ENCODE measurements at places on chromosomes 5 and 9. TPM values are rescaled to one million over a fixed set of nuclear protein-coding genes. Genes with fewer than 3 reads are reported as not detected.

DNA sequence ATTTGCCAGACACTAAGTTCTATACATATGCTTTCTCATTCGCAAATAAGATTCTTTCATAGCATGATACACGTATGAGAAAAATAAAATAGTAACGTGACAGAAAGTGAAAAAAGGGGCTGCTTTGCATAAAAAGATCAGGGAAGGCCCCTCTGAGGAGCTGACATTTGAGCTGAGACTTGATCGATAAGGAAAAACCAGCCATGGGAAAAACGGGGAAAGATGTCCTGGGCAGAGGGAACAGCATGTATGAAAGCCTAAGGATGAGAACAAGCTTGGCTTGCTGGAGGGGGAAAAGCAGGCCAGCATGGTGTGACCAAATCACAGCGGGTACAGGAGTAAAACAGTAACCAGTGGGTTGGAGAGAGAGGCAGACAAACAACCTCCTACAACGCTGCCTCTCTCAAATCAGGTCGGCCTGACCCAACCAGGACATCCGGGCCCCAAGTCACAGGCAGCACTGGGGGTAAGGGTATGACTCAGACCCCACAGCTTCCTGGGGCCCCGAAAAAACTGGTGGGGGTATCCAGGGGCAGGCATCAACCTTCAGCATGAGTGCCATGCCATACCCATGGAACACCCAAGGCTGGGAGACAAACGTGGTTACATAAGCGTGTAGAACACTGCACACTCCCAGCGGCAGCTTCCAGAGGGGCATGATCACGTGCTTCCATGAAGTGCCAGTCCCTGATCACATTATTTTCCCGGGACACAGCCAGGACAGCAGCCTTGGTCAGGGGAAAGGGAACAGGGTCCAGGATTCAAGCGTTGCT is 2.2 kb downstream of the TNIP1 start:
- DNase-seq: no peak

DNA sequence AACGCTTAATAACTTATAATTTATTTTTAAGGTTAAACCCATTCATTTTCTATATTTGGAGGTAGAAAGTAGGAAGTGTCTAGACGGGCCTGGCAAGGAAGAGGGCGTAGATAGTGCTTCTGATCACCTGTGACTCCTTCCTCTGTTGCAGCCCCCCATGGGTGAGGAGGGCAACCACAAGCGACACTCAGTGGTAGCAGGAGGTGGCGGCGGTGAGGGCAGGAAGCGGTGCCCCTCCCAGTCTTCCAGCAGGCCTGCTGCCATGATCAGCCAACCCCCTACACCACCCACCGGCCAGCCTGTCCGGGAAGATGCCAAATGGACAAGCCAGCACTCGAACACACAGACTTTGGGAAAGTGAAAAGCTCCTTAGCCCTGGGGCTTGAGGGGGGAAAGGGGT is 36.7 kb downstream of the FAXDC2 start:
- DNase-seq: no peak

GRCh38 chr5:3893527-3893926 is 297.9 kb downstream of the IRX1 start:
- no peak for DNase-seq

DNA sequence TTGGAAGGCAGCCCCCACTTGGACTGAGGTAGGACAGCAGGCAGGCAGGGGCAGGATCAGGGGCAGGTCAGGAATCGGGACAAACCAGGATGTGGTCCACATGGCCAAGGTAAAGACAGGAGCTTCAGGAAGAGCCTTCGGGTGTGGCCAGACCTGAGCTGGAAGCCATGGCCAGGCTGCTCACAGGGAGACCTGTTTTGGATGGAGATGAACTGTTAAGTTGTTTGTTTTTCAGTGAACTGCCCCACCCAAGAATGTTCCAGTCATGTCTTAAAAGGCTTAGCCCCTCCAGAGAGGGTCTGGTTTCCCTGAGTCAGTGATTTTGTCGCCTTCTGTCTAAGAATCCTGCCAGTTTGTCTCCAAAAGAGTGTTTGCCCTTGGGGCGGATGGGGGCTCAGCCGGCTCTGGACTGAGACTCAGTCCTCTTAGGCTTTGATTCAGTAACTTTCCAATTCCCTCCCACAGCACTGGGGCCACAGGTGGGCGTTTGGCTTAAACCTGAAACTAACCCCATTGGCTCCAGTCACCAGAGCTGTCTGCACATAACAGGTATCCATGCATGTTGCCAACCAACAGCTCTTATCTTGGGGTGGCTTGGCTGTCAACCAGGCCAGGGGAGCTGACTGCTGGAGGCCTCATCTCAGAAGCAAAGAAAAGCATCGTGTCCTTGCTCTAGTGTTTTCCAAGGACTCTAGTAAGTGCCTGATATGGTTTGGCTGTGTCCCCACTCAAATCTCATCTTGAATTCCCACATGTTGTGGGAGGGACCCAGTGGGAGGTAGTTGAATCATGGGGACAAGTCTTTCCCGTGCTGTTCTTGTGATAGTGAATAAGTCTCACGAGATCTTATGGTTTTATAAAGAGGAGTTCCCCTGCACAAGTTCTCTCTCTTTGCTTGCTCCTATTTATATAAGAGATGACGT is 11.3 kb upstream of the ANKH start:
- no peak for DNase-seq

C5orf63 gene
- total RNA-seq: not detected

SPINK4 gene
- 4.5 TPM for total RNA-seq

DNA sequence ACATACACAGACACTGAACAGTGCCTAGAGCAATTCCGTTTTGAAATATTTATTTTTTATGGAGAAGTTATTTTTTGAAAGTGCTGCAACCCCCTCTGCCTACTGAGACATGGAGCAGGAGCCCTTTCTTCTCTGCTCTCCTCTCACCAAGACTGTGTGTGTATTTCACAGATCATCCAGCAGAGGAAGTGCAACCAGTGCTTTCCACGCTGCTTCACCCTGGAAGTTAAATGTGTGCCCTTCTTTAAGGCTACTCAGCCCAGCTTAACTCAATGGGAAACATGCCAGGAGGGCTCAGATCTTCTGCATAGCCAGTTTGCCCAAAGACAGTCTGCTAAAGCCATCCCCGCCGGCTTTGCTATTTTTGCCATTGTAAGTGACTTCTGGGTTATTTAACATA is 606.3 kb downstream of the TLE1 start:
- peak; percentile 15 for DNase-seq

- peak; percentile 81 for DNase-seq
Observed at GRCh38 chr5:95178046-95178651, 106.7 kb downstream of the MCTP1 start.

GRCh38 chr5:141875795-141876627 is 2.2 kb downstream of the PCDH1 start:
- DNase-seq: no peak

GRCh38 chr9:121861501-121862180 is 210.2 kb downstream of the DAB2IP start:
- DNase-seq: no peak

DNA sequence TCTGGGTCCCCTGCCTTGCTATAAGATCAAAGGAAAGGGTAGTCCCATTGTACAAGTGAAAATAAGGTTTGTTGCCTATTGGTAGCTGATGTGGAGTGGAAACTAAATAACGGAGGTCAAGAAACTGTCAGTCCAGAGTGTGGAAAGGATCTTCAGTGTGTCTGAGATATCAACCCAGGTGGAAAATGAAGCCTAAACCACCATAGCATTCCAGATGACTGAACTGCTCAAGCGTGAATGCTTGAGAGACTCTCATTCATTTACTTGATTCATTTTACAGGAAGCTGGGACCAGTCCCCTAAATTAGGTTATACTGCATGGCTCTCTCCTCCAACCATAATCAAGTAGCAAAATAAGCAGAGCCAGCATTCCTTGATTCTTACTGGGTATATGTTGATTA is 116.0 kb upstream of the SLC28A3 start:
- DNase-seq: no peak

GRCh38 chr9:123418052-123418430 is 62.0 kb downstream of the CRB2 start:
- no peak for DNase-seq

All from H4 (cell line).